Activated naive CD4-positive, alpha-beta T cell treated with Interleukin-2 at 50 U/mL for 16 hours (primary cell): ENCODE measurements at places on chromosomes 4 and X.

- no peak for DNase-seq
Measured at GRCh38 chr4:76083386-76083988, 9.0 kb downstream of the ART3 start.

GRCh38 chr4:152515678-152516077 is 20.2 kb downstream of the FBXW7 start:
- no peak for DNase-seq

- no peak for DNase-seq
Measured at GRCh38 chr4:183057255-183057654, 41.8 kb upstream of the WWC2 start.

- no peak for DNase-seq
Measured at GRCh38 chr4:16197876-16198665, 28.2 kb downstream of the TAPT1 start.

- DNase-seq = no peak
Measured at GRCh38 chr4:33577791-33578190, 2666.5 kb downstream of the ARAP2 start.

DNA sequence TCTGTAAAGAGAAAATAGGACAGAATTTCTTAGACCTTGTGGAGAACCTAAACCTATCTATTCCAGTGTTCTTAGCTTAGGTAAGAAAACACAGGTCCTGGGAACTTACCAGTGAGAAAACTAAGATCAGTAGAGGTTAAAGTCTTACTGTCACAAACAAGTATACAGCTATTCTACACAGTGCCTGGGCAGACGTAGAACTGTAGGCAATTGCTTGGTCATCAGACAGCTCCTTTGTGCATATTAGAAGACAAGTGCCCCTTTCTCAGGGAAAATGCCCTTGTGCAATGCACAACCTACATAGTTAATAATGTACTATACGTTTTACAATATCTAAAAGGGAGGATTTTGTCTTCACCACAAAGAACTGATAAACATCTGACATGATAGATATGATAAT is 86.6 kb upstream of the JADE1 start:
- no peak for DNase-seq

GRCh38 chr4:87281603-87282002 is 41.1 kb downstream of the HSD17B13 start:
- no peak for DNase-seq

DNA sequence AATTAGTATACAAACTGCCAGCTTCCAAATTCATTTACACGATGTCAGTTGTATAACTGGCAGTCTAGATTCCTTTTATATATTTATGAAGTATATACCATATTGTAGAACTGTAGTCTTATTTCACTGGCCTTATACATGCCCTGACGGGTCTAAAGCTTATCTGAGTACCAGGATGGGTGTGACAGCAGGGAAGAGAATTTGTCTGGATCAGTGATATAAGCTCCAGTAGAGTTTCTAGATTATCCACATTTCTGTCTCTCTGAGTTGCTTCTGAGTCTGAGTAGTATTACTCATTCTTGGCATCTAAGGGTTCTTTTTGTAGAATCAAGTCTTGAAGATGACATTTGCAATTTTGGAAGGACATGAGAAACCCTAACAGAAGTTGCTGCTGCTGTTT is 101.3 kb downstream of the RPA4 start:
- no peak for DNase-seq

GRCh38 chr4:16120720-16121119 is 36.9 kb upstream of the PROM1 start:
- no peak for DNase-seq

GRCh38 chr4:149896432-149896831 is 80.8 kb upstream of the IQCM start:
- no peak for DNase-seq

DNA sequence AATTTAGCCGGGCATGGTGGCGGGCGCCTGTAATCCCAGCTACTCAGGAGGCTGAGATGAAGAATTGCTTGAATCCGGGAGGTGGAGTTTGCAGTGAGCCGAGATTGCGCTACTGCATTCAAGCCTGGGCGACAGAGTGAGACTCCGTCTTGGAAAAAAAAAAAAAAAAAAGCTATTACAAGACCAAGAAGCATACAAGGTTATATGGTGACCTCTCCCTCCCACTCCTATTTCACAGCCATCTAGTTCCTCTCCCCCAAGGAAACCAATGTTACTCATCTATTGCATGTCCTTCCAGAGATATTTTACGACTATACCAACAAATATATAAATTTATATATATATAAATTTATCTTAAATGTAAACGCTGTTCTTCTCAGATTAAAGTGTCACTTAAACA is 3.2 kb downstream of the SLC9A7 start:
- no peak for DNase-seq

DNA sequence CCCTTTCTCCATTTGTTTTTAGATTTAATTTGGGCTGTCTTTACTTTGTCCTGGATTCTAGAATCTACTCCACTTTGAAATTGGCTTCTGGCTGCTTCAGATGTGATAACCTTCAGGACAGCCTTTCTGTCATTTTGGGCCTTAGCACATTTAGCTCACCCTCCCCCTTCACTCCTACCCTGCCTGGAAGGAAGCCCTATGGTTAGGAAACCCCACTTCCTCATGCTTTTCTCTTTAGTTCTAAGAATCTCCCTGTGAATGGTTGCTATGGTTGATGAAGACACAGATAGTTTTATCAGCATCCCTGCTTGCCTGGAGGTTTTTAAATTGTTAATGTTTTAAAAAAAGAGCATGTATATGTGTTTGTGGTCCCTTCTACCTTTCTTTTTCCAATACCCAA is 100.7 kb upstream of the PTPN13 start:
- DNase-seq = no peak

DNA sequence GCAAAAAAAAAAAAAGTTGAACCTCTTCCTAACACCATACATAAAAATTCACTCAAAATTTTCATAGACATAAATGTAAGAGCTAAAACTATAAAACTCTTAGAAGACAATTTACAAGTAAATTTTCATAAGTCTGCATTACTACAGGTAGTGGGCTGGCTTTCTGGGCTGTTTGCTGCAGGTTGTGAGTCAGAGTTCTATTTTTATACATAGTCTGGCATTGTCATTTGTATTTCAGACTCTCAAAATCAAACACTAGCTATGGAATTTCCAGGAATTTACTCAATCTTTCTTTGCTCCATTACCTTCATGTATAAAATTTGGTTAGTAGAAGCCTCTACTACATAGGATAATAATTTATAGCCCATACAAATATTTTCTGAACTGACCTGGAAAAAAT is 227.2 kb downstream of the COX18 start:
- DNase-seq = no peak

GRCh38 chr4:41262198-41262597 is 5.5 kb downstream of the UCHL1 start:
- DNase-seq = no peak

GRCh38 chr4:41142376-41143310 is 71.7 kb downstream of the APBB2 start:
- DNase-seq = no peak

DNA sequence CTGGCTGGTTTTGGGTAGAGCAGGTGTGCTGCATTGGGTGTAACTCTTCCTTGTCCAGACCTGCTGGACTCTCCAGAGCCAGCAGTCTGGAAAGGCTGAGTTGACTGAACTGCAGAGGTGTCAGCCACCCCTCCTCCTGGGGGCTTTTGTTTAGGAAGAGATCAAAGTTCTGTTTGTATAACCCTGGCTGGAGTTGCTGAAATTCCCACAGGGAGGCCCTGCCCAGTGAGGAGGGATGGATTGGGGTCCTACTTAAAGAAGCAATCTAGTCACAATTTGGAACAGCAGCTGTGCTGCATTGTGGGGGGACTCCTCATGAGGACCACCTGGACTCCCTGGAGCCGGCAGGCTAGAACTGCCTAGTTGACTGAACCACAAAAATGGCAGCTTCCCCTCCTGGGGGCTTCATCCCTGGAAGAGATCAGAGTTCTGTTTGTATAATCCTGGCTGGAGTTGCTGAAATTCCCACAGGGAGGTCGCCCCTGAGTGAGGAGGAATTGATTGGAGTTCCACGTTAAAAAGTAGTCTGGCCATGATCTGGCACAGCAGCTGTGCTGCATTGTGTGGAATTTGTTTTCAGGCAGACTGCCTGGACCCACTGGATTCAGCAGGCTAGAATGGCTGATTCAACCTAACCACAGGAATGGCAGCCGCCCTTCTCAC is 264.9 kb upstream of the ZC4H2 start:
- DNase-seq = no peak

GRCh38 chr4:20192736-20193135 is 59.0 kb upstream of the SLIT2 start:
- no peak for DNase-seq

DNA sequence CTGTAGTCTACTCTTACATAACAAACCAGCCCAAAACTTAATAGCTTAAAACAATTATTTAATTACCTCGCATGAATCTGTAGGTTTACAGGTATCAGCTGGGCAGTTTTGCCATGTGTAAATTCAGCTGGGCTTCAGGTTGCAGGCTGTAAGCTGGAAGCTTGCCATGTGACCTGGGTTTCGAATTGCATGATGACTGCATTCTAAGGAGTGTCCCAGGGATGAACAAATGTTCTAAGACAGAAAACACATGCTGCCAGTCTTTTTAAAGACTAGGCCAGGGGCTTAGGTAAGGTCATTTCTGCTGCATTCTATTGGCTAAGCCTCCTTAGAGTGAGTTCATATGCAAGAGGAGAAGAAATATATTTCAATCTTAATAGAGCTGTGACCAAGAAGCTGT is 44.8 kb downstream of the GRIA2 start:
- no peak for DNase-seq
